ENCODE measurements at places on chromosomes 16 and 17.

DNA sequence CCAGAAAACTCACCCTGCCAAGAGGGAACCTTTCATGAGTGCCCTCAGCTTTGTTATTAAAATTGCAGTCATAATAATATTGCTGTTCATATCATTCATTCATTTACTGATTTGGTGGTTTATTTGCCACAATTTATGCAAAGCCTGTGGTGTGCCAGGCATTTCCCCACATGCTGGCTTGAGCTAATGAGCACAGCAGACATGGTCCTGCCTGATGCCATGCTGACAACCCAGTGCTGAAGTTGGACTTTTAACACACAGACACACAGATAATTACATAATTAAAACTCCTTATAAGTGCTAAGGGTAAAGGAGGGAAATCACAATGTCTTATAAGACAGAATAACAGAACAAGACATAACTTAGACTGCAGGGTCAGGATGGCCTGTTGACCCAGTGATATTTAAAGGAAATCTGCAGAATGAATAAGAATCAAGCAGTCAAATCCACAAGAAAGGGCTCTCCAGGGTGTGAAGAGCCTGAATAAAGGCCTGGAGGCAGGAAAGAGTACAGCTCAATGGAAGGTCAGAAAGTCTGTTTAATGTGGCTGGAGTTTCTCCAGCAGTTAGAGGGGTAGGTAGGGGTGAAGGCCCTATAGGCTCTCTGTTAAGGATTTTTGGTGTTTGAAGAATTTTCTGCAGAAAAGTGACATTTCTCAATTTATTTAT is 196.9 kb upstream of the CDH11 start:
- no peak for DNase-seq

- no peak for DNase-seq
Measured at GRCh38 chr16:2936436-2937011, 24.8 kb downstream of the FLYWCH1 start.

- DNase-seq = peak; percentile 9
Measured at GRCh38 chr16:59632276-59632855, 898.2 kb upstream of the GOT2 start.

DNA sequence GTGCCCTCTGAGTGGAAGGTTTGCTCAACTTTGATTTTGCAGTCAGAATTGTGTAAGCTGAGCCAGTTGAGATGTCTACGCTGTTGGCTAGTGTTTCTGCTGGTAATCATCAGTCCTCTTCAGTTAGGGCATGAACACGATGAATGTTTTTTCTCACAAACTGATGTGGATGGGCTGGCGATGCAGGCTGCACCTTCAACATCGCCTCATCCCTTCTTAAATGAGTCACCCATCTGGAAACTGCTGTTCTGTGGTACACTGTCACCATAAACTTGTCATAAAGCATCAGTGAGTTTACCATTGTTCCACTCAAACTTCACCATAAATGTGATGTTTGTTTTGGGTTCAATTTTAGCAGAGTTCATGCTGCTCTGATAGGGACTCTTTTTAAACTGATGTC is 8.4 kb downstream of the C16orf95 start:
- no peak for DNase-seq

GRCh38 chr17:67994817-67995569 is 1.3 kb downstream of the C17orf58 start:
- DNase-seq = peak; percentile 86

DNA sequence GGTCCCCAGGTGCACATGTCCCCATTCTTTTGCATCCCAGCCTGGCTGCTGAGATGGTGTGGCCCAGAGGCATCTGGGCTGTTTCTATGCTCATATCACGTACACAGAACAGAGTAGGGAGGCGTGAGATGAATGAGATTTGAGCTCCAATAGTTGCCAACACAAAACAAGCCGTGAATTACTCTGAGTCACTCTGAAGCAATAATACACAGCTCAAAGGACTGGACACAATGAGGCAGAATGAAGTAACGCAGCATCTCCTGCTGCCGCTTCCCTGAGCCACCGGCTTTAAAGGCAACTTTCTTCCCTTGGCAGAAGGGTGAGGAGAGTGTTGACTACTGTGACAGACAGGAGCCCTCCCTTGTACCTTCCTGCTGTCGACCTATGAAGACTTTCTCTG is 33.9 kb upstream of the CLEC18B start:
- no peak for DNase-seq

- peak; percentile 63 for DNase-seq
Measured at GRCh38 chr16:4915226-4915761, 21.7 kb downstream of the PPL start.

DNA sequence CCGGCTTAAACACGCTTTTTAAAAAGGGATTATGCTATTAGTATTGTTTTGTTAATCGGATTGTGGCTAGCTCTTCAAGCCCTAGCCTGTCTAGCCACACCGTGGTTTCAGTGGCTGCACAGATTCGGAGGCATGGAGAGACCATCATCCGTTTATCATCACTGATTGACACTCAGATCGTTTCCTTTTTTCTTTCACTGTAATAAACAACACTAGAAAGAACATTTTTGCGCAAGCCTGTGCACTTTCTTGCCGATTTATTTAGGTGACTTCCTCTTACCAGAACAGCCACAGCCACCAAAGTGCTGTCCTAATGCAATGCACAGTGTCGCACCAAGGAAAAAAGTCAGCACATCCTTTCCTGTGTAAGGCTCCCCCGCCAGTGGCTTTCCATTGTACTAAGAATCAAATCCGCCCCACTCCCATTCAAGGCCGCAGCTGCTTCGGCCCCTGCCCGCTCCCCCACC is 78.2 kb downstream of the CRISPLD2 start:
- DNase-seq = no peak

GRCh38 chr17:2176499-2177169 is 121.7 kb downstream of the HIC1 start:
- no peak for DNase-seq

DNA sequence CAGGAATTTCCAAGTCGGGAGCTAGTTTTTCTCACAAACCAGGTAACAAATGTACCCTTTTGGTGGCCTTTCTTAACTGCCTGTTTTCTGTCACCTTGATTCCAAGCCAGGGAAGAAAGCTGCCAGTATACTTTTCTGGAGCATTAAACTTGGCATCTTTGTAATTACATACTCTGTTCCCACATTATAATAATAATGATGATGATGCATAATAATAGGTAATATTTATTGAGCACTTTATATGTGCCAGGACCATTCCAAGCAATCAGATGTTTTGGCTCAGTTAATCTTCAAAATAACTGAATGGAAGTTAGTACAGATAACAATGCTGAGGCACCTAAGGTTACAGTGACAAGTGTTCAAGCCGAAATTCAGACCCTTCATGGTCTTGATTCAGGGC is 11.1 kb upstream of the PSMC5 start:
- DNase-seq = no peak

GRCh38 chr16:976389-976931 is 5.1 kb upstream of the SOX8 start:
- no peak for DNase-seq
